NCI-H82 (cell line): ENCODE measurements at places on chromosomes 16 and 17.

- DNase-seq = no peak
Measured at GRCh38 chr17:58956997-58957724, 149.5 kb downstream of the TRIM37 start.

DNA sequence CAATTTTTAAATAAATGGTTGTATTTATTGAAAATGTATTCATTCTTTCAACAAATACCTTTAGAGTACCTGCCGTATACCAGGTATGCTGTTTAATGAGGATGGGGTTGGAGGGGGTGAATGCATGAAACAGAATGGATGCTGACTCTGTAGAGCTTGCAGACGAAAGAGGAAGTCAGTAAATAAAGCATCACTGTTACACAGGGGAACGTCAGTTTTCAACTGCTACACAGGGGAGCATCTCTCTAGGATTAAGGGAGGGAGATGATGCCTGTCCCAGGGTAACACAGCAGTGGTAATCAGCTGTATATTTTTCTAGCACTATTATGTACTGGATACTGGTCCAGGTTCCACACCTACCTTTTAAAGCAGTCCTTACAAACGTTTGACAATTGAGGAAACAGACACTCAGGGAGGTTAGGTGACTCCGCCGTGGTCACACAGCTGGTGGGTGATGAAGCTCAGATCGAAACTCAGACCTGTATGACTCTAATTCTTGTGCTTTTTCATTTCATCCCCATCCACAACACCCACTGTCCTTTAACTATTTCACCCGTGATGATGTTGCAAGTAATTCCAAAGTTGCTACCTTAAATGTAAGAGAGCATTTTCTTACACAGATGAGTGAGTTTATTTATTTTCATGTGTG, 452.1 kb upstream of the HSBP1 start:
- DNase-seq = no peak

- no peak for DNase-seq
Measured at GRCh38 chr16:81571175-81571574, 126.6 kb downstream of the CMIP start.

GRCh38 chr16:24717411-24717810, 12.0 kb upstream of the TNRC6A start:
- no peak for DNase-seq

GRCh38 chr16:59259950-59260319, 525.8 kb upstream of the GOT2 start:
- DNase-seq = peak; percentile 4

GRCh38 chr17:39155654-39156053, 4.2 kb upstream of the PLXDC1 start:
- no peak for DNase-seq

GRCh38 chr16:54744998-54745397, 185.7 kb upstream of the IRX5 start:
- DNase-seq = no peak

DNA sequence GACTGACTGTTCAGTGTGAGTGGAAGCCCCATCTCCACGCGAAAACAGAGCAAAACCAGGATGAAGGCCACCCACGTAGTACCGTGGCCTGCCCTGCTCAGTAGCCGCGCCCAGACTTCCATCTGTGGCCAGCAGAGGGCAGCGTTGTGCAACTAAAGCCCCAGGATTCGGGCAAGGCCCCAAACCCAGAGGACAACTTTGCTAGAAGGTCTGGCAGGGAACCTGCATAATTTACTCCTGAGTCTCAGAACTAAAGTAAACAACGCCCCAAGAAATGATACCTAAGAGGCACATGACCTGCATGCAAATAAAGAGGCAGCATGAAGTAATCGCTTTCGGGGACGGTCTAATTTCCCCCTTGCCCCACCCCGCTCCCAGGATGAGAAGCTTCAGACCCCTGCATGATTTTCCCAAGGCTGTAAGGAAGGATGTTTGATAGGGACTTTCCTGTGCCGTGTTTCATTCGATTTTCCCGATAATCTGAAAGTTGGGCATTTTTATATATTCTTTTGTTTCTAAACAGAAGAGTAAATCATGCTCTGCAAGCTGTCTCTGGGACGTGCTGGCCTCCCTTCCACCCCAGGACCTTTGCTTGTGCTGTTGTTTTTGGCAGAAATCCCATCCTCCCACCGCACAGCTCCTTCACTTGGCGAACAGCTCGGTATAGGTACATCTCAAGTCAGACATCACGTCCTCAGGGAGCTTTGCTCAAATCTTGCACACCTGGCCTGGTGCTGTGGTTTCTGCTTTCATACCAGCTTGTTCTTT, 18.6 kb downstream of the HSBP1 start:
- peak; percentile 78 for DNase-seq

GRCh38 chr16:53882310-53882709, 178.4 kb downstream of the FTO start:
- peak; percentile 6 for DNase-seq

GRCh38 chr17:21075739-21076085, 32.9 kb upstream of the USP22 start:
- peak; percentile 89 for DNase-seq

DNA sequence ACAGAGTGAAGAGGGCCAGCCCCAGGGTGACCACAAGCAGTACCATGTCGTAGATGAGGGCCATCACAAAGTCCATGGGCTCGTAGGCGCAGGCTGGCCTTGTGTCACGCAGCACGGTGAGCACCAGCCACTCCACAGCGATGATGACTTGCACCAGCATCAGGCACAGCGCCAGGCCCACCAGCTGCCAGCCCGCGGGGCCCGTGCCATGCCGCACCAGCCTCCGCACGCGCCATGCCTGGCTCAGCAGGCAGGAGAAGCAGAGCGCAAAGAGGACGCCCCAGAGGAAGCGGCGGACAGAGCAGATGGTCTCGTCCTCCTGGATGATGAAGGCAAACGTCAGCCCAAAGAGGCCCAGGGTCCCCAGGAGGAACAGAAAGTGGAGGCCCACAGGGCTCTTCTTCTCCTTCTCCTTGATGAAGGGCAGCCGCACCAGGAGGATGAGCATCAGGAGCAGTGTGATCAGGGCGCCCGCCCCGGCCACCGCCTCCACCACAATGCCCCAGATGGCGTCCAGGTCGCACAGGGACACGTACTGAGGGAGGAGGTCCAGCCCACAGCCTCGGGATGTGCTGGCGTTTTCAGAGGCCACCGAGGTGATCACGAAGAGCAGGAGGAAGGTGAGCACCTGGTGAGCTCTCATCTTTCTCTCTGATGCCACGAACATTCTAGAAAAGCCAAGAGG, 12.3 kb downstream of the GPRC5B start:
- no peak for DNase-seq

DNA sequence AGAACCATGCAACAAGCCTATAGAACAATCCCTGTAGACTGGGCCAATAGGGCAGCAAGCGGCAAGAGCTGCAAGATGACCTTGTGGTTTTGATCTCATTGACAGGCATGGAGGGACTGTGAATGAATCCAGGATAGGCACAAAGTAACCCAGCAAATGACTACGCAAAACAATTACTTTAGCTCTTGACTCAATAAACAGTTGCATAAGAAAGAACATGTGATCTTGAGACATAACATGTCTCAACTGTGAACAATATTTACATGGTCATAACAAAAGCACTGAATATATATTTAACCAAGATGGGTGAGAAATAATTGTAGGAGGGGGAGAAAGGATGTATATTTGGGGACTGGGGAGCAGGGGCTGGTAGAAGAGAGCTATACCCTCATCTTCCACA, 313.7 kb upstream of the CDH5 start:
- DNase-seq = no peak

GRCh38 chr16:5769513-5769912, 671.9 kb upstream of the EEF2KMT start:
- no peak for DNase-seq

DNA sequence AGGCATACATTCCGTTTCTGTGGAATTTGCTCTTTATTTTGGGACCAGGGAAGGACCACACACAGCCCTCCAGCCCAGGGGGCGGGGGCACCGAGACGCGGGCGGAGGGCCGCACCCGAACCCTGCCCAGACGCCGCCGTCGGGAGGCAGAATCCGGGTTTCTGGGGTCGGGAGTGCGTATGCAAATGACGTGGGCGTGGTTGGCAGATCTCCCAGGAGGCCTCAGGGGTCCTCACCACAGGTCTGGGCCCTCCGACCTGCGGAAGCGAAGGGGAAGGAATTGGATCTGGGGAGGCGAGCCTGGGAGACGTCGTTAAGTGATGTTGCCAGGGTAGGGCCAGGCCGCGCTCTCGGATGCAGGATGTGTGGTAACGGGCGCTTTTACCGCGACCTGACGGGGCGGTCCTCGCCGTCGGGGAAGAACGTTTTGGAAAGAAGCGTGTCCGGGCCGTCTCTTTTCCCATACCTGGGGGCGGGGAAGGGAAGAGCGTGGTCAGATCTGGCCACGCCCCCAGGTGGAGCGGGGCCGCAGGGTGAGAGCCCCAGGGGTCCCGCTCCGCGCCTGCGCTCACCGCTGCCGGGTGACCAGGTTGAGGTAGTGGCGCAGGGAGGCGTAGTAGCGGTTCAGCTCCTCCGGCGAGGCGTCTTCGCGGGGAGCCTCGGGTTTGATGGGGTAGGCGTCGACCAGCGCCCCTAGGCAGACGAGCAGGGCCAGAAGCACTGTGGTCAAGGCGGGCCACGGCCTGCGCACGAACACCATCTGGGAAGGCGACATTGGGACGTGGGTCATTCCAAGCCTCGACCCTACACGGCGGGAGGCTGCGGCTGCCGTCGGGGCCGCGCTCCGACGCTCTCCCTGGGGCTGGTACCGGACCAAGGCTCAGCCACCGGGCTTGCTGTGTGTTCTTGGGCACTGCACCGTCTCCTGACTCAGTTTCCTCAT, 745 bp downstream of the PYY start:
- peak; percentile 90 for DNase-seq

- no peak for DNase-seq
Measured at GRCh38 chr16:23368469-23368868, 66.4 kb downstream of the SCNN1B start.

DNA sequence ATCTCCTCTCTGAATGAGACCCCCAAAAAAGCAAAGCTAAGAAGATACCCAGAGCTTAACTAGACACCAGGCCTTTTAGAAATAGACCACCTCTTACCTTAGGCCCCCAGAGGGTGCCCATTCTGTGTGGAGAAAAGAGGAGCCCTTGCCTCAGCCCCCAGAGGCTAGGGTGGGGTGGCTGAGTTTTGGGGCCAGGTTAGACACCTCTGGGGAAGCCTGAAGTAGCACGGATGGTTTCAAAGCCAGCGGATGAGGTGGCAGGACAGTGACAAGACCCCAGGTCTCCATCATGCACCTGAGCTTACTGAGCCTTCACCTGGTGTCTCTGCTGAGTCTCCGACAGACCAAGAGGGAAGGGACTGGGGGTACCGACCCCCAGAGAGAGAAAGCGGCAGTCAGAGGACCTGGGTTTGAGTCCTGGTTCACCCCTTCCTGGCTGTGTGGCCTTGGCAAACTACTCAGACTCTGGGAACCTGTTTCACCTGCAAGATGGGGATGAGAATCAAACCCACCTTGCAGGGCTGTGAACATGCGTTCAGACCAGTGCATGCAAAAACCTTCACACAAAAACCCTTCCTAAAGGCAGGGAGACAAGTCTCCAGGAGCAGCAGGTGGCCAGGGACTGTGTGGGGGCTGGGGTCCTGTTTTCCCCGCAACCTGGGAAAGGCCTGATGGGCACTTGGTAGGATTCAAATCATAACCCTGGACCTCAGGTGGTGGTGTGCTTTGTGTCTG, 7.7 kb downstream of the SCGB1C2 start:
- DNase-seq = no peak

- DNase-seq = no peak
Measured at GRCh38 chr17:1229900-1230501, 40.2 kb upstream of the BHLHA9 start.

GRCh38 chr17:50130559-50131305, 772 bp upstream of the SAMD14 start:
- DNase-seq = peak; percentile 41

- DNase-seq = no peak
Measured at GRCh38 chr16:84220851-84221250, 19.0 kb downstream of the KCNG4 start.

DNA sequence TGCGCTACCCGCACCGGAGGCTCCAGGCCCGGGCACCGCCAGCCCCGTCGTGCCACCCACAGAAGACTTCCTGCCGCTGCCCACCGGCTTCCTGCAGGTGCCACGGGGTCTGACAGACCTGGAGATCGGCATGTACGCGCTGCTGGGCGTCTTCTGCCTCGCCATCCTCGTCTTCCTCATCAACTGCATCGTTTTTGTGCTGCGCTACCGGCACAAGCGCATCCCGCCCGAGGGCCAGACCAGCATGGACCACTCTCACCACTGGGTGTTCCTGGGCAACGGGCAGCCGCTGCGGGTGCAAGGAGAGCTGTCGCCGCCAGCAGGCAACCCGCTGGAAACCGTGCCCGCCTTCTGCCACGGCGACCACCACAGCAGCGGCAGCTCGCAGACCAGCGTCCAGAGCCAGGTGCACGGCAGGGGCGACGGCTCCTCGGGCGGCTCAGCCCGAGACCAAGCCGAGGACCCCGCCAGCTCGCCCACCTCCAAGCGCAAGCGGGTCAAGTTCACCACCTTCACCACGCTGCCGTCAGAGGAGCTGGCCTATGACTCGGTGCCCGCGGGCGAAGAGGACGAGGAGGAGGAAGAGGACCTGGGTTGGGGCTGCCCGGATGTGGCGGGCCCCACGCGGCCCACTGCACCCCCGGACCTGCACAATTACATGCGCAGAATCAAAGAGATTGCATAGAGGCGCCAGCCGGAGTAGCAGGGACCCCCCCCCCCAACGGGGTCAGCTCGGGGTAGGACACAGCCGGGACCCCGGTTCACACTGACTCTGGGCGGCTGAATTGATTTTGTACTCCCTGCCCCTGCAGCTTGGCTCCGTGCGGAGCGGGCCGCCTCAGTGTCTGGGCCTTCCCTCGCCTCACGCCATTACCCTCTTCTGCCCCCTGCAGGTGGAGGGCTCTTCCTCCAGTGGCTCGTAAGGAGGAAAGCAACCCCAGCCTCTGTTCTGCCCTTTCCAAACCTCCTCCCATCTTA, 58.5 kb downstream of the TMEM132E start:
- DNase-seq = peak; percentile 91
